ENCODE measurements at places on chromosomes 5 and 9. TPM values are rescaled to one million over a fixed set of nuclear protein-coding genes. Genes with fewer than 3 reads are reported as not detected.

DNA sequence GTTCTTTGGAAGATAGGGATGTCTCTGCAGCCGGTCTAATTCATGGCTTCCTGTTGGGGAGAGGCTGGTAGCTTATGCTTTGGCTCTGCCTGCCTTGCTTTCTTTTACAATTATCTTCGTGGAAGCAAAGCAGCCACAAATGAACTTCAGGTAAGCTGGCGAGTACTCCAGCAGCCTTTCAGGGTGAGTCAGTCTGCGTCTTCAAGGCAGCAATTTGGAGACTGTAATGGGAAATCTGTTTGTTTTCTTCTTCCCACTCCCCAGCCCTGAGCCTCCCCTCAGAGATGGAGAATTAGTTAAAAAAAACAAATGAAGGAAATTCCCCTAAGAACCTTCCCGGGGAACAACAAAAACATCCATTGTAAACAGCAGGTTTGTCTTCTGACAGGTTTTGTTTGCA is 100.1 kb downstream of the PSAT1 start:
- no peak for DNase-seq

Gene SOHLH1
- not detected for total RNA-seq

Gene CCNI2
- total RNA-seq: not detected

- DNase-seq: no peak
Measured at GRCh38 chr5:175034924-175035323, 310.5 kb downstream of the MSX2 start.

Gene CTNND2
- 1.3 TPM for total RNA-seq

DNA sequence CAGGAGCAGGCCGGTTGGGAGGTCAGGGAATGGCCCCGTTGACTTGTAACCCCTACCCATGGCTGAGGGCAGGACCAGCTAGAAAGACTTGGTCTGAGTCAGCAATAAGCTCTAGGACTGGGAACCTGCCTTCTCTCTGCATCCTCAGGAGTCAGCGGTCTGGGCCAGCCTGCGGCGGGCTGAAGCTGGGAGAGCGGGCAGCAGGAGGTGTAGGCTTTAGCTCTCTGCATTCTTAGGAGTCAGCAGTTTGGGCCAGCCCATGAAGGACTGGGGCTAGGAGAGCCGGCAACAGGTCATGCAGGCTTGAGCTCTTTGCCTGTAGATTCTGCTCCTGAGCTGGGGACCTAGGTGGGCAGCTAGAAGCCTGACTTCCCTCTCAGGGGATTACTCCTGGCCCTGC is 6.4 kb upstream of the SMIM32 start:
- no peak for DNase-seq

Gene PKD2L2
- not detected for total RNA-seq

- no peak for DNase-seq
Measured at GRCh38 chr9:87694236-87694755, 31.6 kb upstream of the CTSL start.

DNA sequence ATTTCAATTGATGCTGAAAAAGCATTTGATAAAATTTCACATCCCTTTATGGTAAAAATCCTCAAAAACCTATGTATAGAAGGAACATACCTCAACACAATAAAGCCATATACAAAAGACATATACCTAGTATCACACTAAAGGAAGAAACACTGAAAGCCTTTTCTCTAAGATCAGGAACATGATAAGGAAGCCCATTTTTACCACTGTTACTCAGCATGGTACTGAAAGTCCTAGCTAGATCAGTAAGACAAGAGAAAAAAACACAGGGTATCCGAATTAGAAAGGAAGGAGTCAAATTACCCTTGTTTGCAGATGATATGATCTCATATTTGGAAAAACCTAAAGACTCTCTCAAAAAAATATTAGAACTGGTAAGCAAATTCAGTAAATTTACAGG is 350.2 kb upstream of the PDE4D start:
- no peak for DNase-seq

GRCh38 chr5:56575821-56576220 is 239.5 kb upstream of the MAP3K1 start:
- no peak for DNase-seq

- DNase-seq: no peak
Measured at GRCh38 chr5:116492016-116492623, 82.5 kb downstream of the SEMA6A start.

- DNase-seq: no peak
Measured at GRCh38 chr5:170826117-170826516, 35.7 kb upstream of the RANBP17 start.

- DNase-seq: no peak
Measured at GRCh38 chr9:134325096-134325812, 1.0 kb upstream of the RXRA start.

GRCh38 chr9:69173891-69174615 is at the start of gene TJP2:
TJP2 (plus strand) TSS chr9:69174277; CDS start chr9:69174373, 96 bp downstream.
- DNase-seq: peak; percentile 31

DNA sequence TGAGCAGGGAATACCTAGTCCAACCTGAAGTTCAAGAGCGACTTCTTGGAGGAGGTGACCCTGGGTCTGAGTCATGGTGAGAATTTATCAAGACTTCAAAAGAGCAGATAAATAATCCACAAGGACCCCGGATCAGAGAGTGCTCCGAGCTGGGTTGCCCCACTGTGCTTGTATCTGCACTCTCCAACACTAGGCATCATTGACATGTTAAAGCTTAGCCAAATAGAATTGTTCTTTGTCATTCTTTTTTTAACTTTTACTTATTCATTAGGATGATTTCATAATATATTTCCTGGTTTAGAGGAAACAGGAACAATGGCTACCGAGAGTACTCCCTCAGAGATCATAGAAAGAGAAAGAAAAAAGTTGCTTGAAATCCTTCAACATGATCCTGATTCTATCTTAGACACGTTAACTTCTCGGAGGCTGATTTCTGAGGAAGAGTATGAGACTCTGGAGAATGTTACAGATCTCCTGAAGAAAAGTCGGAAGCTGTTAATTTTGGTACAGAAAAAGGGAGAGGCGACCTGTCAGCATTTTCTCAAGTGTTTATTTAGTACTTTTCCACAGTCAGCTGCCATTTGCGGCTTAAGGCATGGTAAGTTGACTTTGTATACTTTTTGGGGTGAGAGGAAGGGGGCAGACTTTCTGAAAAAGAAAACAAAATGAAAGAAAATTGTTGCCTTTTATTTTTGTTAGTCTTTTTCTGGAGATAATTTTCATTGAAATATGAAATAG is at the start of gene CARD6:
CARD6 (plus strand) TSS at position 300 of the 738 bp plus-strand sequence; CDS start at position 316, 16 bp downstream.
- DNase-seq: no peak

Gene CARD6
- total RNA-seq: 16.1 TPM

Gene PCDH1
- 41.6 TPM for total RNA-seq

GRCh38 chr9:90789862-90790261 is 11.8 kb upstream of the SYK start:
- DNase-seq: no peak

DNA sequence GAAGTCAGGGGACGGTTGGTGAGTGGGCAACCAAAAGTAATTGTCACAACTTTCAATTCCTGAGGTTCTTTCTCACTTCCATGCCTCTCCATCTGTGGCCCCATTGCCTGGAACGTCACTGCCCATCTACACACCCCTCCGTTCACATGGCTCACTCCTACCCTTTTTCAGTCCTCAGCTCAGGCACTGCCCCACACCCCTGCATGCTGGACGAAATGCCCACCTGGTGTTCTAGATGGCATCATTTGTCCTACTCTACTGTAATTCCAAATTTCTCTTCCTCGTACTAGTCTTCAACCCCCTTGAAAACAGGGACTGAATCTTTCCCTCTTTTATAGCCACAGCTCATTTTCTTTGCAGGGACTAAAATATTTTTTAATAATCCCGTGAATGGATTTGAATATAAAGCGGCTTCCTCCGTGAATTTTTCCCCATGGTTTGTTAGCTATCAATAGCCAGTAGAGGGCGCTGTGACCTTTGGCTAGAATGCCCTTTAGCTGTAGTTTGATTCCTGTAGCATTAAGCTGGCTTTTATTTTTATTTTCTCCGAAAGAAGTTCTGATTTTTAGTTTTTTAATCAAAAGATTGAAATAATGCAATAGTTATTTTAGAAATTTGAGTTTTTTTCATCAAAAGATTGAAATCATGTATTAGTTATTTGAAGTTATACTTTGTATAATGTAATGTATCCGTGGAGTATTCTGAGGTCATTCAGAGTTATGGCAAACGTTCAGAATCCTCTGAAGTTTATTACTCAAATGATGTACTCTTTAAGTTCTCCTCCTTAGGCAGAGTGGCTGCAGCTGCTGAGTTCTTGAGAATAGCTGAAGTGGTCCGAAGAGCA is 232.1 kb downstream of the SH3GL2 start:
- peak; percentile 40 for DNase-seq

Gene LIX1
- not detected for total RNA-seq

GRCh38 chr9:121029469-121029868 is 20.6 kb downstream of the C5 start:
- DNase-seq: no peak

DNA sequence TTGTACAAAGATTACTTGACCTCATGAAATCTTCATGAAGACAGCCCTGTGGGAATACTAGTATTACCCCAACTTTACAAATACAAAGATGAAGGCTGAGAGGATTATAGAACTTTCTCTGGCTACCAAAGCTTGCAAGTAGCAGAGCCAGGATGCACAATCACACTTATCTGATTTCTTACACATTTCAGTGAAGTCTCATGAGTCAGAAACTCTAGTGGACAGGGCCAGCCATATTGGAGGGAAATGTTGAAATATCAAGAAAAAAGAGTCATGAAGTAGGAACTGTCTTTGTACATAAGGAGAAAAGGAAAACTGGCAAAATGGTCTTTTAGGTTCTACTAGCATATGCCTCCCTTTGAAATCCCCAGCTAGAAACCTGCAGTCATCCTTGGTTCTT is 369.6 kb upstream of the WWC1 start:
- no peak for DNase-seq

DNA sequence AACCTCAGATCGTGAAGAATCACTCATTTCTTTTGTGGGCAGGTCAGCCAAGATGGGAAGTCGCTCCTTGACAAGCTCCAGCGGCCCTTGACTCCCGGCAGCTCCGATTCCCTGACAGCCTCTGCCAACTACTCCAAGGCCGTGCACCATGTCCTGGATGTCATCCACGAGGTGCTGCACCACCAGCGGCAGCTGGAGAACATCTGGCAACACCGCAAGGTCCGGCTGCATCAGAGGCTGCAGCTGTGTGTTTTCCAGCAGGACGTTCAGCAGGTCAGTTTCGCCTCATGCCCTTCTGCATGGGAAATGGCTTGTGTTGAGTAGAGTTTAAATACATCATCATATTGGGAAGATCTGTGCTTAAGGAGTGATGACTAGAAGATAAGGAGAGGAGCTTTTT is 173.3 kb downstream of the TRIO start:
- DNase-seq: no peak

- DNase-seq: no peak
Measured at GRCh38 chr9:110064803-110065202, 143.2 kb downstream of the C9orf152 start.

Gene MSX2
- total RNA-seq: 1.2 TPM

Gene GALT
- 32.6 TPM for total RNA-seq

Gene WNK2
- 1.7 TPM for total RNA-seq

- DNase-seq: no peak
Measured at GRCh38 chr5:43073597-43074546, 33.8 kb upstream of the ANXA2R start.

- DNase-seq: no peak
Measured at GRCh38 chr5:88092958-88093605, 175.6 kb downstream of the TMEM161B start.

Gene ZNF474
- total RNA-seq: 0.24 TPM

DNA sequence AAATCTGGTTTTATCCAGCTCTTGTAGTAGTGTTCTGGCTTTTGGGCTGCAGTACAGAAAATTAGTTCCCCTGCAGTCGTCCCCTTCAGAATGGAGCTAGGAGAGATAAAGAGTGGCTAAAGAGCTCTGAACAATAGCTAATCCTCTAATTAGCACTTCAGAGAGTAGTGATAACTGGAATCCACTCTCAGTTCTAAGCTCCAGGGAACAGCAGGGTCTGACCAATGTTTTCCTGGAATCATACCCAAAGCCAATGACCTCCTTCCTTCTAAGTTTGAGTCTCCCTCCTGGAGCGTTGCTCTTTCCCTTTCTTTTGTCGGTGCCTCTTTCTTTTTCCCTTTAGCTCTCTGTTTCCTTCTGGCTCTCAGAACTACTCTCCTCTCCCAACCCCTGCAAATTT is 47.4 kb downstream of the MFAP3 start:
- DNase-seq: no peak

Gene PLAC8L1
- total RNA-seq: not detected

DNA sequence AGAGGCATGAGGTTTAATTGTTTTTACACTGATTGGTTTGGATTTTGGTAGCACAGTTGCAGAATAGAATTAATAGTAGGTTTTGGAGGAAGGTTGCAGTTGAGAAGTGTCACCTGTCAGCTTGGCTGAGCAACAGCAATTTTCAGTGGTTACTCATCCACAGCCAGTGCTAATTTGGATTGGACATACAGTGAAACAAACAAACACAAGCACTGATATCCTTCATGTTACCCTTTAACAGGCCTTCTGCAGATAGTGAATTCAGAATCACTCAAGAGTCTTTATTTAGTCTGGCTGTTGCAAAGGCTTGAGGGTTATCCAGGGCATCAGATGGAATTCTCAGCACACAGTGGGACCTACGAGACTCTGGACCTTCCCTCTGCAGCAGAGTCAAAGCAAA is 31.8 kb upstream of the POU4F3 start:
- no peak for DNase-seq

DNA sequence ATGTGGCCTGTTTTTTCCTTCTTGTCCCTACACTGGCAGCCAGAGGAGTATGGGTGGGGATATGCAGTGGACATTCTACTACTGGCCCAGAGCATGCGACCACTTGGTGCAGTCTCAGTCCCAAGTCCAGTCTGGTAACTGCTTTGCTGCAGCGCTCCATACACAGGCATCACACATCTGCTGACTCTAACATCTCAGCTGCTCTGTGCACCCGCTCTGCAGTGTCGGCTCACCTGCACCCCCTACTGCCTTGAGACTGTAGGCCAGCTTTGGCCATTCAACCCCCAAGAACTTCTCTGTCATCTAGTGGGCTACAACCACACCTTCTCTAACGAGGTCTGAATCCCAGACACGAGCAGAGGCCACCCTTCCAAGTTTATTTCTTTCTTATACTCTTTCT is 46.4 kb upstream of the SLCO6A1 start:
- DNase-seq: no peak

Gene PRR16
- 1.9 TPM for total RNA-seq

DNA sequence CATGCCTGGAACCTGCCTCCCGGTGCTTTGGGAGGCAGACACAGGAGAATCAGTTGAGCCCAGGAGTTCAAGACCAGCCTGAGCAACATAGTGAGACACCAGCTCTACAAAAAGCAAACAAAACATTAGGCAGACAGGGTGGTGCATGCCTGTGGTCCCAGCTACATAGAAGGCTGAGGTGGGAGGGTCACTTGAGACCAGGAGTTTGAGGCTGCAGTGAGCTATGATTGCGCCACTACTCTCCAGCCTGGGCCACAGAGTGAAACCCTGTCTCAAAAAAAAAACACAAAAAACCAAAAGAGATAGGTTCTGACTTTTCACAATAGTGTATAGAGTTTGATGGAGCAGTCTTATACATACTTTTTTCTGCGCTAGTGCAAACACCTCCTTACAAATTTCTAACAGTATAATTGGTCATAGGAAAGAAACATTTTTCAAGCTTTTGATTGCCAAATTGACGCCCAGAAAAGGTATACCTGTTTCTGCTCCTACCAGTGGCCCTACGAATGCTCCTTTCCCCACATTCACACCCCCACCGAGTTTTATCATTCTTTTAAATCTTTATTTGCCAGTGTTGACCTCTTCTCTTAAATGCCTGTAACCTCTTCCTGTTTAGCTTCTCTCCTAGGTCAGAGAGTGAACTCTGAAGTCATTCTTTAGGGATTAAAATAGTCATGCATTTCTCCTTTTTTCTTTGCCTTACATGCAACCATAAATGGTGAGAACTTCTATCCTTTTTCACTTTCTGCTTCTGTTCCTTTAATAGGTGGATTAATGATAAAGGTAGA is 7.5 kb downstream of the DOCK8 start:
- no peak for DNase-seq

- DNase-seq: no peak
Measured at GRCh38 chr9:16521868-16522411, 348.5 kb downstream of the BNC2 start.
